ENCODE measurements at places on chromosomes 12 and 14.
A peak's percentile ranks its signal among the peaks of the same experiment; 100 is the strongest.

GRCh38 chr12:119751961-119752360, 84.0 kb downstream of the PRKAB1 start:
- DNase-seq, result no peak

DNA sequence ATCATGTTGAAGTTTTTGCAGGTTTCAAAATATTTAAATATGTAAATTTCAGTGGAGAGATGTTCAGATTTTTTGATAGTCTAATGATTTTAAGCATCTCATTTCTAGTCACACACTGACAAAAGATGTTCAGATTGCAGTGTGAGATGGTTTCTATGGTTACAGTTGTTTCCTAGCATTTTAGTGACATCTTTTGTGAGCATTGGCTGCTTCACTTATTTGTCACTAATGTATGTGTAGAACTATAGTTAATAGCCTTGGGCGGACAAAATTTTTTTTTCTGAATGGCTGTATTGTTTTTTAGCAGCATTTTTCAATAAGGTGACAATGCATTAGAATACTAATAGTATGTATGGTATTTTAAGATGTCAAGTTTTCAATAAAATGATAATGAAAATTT, 315.6 kb upstream of the PRKD1 start:
- no peak for DNase-seq

DNA sequence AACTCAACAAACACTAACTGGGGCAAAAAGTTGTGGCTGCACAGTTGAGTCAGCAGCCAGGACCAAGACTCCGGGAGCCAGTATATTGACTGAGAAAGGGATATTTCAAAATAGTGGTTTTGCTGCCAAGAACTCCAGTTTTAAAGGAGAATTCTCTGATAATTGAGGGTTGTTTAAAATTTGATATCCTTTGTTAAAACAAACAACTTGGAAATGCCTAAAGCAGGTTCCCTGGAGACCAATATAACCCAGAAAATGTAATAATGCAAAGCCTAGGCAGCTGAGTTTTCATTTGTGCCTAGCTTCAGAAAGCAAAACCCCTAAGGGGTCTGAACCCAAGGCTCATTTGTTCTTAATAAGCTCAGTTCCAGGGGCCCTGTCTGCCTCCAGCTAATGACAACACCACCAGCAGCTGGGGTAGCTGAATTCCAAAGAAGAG, 311.7 kb upstream of the CCDC196 start:
- DNase-seq, result no peak

DNA sequence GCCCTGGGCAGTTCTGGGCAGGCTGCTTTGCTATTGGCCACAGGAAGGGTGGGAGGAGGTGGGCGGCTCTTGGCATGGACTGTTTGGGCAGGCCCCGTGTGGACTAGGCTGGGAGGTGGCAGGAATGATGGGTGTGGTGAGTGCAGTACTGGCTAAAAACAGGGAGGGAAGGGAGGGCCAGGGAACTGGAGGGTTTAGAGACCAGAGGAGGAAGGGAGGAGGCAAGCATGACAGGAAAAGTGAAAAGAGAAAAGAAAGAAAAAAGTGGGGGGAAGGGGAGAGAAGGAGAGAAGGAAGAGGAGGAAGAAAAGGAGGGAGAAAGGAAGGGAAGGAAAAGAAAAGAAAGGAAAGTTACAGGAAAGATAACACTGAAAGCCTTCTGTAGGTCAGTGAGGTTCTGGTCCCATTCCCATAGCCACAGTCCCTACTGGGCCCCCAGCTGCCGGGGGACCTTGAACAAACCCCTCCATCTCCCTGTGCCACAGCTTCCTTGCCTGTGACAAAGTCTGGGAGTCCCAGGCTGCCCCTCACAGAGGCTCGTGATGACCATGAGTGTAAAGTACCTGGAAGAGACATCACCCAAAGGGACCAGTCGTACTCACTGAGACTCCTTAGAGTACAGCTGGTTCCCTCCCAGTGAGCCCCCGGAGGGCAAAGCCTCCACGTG, 1.1 kb upstream of the C14orf132 start:
- DNase-seq, result peak; percentile 9

DNA sequence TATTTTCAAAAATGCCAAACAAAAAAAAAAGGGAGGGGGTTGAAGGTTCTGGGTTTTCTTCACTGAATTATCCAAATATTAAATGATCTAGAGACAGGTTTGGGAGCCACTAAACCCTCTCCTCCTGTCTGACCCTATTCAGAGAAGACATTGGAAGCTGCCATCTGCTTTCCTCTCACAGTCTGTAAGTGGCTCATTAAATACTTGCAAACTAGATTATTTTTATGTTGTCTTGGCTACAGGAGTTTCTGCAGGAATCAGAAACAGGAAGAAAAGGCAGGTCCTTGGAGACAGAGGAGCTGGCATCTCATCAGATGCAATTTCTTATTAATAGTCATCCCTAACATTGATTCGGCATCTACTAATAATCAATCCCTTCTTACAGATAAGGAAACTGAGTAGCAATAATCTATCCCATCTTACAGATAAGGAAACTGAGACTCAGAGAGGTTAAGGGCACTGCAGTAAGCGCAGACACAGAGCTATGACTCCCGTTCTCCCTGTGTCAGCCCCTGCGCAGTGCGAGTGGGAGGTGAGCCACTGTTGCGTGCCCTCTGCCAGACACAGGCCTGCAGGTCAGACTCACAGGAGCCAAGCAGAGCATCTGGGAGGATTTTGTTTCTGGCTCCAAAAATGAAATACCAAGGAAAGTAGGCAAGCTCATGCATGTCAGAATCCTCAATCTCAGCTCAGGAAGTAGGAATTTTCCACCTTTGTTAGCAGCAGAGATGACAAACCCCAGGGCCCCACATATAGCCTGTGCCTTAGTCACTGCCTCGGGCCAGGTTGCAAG, 11.0 kb downstream of the BDKRB2 start:
- DNase-seq, result no peak

DNA sequence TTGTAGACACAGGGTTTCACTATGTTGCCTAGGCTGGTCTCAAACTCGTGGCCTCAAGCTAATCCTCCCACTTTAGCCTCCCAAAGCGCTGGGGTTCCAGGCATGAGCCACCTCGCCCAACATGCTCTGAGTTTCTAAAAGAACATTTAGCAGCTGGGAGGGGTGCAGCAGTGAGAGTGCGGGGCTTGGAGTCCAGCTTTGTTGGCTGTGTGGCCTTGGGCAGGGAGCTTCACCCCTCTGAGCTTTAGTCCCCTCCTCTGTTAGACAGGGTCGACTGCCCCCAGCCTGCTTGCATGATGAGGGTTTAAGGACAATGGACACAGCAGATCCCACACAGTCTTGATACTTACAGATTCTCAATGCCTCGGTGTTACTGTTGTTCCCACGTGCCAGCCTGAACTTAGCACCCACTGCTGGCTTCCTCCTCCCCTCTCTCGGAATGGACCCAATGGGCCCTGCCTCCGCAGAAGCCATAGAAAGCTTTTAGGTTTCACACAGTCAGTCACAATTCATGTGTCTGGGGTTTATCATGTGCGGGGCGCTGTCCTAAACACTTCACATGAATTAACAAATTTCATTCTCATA, 54.6 kb downstream of the PSMA6 start:
- no peak for DNase-seq

GRCh38 chr12:18267427-18268099, 6.2 kb downstream of the PIK3C2G start:
- no peak for DNase-seq

DNA sequence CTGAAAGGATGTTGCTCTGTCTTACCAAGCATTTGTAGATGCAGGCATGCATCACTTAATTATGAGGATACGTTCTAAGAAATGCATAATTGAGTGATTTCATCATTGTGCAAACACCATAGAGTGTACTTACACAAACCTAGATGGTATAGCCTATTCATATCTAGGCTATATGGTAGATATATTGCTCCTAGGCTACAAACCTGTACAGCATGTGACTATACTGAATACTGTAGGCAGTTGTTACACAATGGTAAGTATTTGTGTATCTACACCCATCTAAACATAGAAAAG, 75.9 kb downstream of the IFT81 start:
- DNase-seq, result no peak

GRCh38 chr12:99809909-99810308, 162.4 kb downstream of the GARIN6 start:
- DNase-seq, result no peak

GRCh38 chr12:50380761-50381325, 15.6 kb downstream of the FAM186A start:
- no peak for DNase-seq

DNA sequence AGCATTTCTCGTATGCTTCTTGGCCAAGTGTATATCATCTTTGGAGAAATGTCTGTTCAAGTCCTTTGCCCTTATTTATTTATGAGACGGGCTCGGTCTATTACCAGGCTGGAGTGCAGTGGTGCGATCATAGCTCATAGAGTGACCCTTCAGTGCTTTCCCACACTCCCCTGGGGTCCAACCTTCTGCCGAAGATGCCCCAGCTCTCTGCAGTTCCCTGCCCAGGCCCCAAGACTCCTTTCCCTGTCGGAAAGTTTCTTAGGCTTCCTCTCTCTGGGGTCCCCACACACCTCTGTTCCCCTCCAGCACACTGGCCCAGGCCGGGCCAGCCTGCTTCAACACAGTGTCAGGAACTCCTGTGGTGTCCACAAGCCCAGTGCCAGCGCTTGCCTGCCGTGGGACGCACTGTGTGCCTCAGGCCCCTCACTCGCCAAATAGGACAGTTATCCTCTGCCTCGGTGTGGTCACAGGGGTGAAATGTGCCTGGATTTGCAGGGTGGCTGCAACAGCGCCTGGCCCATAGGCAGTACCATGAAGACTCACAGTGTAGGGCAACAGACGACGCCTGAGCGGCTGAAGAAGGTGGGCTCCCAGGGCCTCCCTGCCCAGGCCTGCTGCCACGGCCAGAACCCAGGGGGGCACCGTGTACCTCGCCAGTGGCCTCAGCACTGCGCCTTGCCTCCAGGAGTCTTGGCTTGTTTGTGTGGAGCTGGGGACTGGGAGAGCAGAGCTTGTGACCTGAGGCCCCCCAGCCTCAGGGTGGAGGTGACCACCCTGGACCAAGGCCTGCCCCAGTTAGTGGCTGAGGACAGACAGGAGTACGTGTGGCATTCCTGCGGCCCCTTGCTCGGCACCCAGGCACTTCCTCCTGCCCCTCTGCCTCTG, 4.9 kb upstream of the ASPG start:
- DNase-seq, result no peak

DNA sequence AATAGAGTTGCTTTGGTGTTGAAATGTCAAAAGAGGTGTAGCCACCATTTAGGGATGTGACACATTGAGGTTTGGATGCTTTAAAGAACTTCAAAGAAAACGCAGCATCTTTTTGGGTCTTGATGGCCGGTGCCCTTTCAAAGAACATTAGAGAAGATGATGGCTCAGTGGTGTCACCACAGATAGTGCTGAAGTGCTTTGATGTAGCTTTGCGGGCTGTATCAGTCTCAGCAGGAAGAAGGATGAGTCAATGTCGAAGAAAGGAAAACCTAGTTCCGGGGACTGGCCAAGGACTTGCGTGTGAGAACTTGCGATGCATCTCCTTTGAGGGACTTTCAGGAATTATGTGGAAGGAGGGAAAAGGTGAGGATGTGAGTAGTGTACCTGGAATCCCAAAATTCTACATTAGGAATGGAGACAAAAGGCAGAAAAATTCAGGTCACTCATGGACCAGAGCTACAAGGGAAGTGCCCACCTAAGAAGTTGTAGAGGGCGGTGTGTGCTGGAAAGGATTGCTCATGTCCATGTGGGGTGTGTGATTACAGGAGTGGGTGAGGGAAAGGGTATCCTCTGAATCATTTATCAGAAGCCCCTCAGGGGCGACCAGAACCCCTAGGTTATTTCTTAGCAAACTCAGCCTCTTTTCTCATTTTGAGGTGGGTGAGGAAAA, 39.7 kb upstream of the GZMB start:
- DNase-seq, result no peak

DNA sequence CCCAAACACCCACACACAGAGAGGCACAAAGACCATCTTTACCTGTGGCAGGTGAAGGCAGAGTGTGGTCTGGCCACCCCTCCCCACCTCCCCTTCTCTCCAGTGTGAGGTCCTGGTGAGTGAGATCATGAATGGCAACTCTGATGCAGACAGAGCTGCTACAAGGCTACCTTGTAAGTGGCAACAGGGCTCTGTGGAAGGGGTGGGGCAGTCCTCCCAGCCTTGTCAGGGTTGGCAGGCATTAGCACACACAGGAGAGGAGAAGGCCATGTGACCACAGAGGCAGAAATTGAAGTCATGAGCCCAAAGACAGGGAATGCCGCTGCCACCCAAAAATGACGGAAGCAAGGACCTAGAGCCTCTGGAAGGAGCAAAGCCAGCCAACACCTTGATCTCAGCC, 30.7 kb downstream of the VWF start:
- no peak for DNase-seq

DNA sequence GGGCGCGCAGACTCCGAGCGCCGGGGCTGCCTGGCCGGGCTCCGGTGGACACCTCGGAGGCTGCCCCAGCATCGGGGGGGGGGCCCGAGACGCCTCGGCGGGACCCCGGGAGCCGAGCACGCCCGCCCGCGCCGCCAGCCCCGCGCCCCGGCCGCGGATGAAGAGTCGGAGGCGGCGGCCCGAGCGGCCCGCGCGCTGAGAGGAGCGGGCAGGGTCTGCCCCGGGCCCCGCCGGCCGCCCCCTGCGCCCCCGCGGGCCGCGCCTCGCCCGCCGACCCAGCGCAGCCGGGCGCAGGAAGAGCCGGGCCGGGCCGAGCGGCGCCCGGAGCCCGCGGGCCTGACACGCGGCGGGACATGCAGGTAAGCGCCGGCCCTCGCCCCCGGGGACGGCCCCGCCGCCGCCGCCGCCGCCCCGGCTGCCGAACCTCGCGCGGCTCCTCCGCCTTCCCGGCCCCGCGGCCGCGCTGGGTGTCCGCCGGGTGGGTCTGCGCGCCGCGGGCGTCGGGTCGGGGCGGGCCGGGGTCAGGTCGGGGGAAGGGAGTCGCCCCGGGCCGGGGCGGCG, 63.7 kb downstream of the FBXL14 start:
- DNase-seq, result no peak

GRCh38 chr12:122943196-122943595, 23.1 kb downstream of the ABCB9 start:
- no peak for DNase-seq

DNA sequence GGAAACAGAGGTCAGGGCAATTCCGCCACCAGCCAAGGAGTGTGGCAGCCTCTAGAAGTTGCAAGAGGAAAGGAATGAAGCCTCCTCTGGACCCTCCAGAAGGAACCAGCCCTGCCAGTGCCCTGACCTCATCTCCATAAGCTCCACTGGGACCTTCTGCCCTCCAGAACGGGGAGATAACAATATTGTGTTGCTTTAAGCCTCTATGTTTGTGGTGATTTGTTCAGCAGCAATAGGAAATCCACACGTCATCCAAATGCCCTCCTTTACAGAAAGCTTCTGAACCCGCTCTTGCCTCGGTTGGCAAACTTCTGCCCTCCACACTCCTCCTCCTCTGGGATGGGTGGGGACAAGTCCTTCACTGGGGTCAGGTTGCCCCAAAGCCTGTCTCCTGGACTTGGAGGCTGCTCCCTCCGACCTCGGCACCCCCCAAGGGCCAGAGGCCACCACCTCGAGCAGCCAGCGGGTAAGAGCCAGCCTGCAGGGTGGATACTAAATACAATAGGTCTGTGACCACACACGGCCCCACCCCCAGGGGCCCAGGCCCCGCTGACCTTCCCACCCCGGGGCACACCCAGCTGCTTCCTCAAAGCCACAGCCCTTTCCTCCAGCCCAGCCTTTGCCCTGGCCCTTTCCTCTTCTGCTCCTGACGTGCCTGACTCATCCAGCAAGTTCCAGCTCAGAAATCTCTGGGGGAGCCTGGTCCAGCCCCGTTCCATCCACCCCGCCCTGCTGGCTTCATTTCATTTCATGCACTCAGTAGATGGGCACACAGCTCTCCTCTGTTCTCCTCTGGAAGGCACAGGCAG, 58.7 kb upstream of the NCOR2 start:
- DNase-seq, result no peak

Data from NCI-H510A (cell line).